Fibroblast of gingiva (primary cell): ENCODE measurements at places on chromosomes 16 and 17.

- peak; percentile 23 for DNase-seq
Observed at GRCh38 chr17:76365256-76365903, 11.7 kb upstream of the PRPSAP1 start.

- DNase-seq = no peak
Observed at GRCh38 chr16:20336955-20337354, 9.6 kb upstream of the GP2 start.

GRCh38 chr16:55779402-55780094, 53.3 kb downstream of the CES1 start:
- no peak for DNase-seq

GRCh38 chr16:67039260-67040020, 10.5 kb downstream of the CBFB start:
- no peak for DNase-seq

DNA sequence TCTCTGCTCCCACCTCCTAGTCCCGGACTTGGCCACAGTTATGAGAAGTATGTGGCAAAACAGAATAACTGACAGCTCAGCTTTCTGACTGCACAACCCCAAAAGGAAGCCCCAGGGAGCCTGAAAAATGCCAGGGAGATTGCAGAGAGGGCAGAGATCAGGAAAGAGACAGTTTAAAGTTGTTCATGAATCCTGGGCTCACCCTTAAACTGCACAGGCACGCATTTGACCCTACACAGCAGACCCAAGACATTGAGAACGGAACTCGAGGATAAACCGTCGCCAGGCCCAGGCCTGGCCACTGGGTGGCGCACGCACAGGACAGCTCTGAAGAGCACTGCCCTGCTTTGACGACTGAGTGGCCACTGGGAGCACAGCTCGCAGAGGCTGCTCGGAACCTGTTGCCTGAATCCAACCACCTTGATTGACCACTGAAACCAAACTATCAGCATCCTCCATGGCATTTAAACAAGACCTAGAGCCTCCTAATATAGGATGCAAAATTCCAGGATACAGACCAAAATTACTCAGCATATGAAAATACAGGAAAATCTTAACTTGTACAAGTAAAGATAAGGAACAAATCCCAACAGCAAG, 114.0 kb downstream of the C16orf95 start:
- peak; percentile 92 for DNase-seq
